ENCODE measurements at places on chromosomes 12 and 14.
A peak's percentile ranks its signal among the peaks of the same experiment; 100 is the strongest.

DNA sequence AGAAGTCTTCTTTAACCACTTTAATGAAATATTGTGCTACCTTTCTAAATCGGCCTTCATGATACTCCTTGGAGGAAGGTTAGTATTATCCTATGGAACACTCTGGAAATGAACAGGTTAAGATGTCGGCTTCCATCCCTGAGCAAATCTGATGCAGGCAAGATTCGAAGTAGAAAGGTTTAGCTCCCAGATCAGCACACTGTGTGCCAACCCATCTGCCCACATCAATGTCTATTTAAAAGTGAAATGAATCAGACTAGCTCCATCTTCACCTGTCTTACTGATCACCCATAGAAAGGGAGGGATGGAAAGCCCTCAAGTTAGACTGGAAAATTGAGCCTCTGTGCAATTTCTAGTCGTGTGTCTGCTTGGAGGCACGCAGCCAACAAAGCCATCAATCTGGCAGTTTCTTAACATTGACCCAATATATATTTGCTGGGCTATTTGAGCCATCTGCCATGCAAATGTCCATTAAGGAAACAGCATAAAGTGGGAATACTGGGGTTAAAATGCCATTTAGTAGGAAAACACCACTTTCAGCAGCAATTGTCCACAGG lies 506.1 kb downstream of the RMST start:
- no peak for DNase-seq

GRCh38 chr12:17609153-17609552 lies 480.8 kb downstream of the RERGL start:
- DNase-seq, result no peak

GRCh38 chr12:4830556-4831210 lies 79.0 kb upstream of the KCNA1 start:
- DNase-seq, result no peak

DNA sequence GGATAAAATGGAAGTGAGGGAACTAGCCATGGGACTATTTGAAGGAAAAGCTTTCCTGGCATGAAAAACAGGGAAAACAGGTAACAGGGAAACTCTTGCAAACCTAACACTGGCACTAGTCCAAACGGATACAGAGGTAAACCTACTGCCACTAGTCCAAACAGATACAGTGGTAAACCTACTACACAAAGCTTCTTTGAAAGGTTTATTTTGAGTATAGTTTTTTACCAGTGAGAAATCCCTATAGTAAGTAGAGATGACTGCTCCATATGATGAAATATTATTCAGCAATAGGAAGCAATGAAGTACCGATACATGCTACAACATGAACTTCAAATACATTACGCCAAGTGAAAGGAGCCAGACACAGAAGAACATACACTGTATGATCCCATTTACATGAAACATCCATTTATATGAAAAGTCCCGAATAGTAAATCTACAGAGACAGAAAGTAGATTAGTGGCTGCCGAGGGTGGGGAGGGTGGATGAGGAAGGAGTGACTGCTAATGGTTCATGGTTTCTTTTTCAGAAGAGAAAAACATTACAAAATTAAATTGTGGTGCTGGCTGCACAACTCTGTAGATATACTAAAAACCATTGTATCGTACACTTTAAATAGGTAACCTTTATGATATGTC lies 25.5 kb downstream of the SPTLC2 start:
- no peak for DNase-seq

GRCh38 chr12:130552483-130552996 lies 163.6 kb downstream of the RIMBP2 start:
- DNase-seq, result no peak

DNA sequence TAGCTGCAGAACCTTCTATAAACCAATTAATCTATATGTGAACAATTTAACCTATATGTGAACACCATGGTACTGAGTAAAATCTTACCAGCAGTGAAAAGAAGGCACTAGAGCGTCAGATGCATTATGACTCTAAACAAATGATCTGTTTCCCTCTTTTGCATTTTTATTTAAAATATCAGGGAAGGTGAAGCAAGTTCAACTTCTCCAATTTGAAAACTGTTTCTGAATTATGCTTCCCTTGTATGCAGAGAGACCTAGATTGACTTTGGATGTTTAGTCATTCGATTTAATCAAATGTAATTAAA lies 80.9 kb downstream of the DAD1 start:
- DNase-seq, result no peak

- peak; percentile 47 for DNase-seq
Observed at GRCh38 chr14:103078420-103078749, 5.6 kb upstream of the LBHD2 start.

DNA sequence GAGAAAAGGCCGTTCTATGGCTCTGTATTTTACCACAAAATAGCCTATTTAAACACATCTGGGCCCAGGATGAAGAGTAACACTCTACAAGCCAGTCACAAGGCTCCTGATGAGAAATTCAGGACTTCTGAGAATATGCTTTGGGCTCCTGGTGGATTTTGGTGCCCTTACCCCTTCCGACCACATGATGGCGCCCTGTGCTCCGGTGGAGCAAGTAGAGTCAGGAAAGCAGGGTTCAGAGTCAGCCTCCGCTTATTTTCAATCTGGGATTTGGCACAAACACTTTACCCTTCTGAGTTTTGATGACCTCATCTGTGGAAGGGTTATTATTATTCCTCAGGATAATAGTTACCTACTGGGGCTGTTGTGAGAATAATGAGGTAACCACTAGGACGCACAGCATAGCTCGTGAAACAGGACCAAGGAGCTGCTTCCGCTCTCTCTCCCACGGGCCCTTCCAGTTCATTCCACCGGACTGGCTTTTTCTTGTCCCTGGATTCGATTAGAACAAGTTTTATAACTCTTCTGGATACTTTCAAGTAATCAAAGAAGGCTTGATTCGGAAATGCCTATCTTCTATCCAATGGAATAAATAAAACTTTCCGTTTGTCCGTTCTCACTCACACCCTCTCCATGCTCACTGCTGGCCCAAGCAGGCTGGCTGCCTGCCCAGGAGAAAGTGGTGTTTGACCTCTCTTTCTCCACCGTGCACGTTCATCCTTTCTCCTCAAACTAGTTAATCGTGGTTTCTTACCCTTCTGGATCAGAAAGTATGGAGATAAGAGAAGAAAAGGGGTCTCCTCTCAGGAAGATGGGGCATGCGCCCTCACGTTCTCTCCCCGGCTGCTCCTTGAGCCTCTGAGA lies 104.6 kb downstream of the GALC start:
- no peak for DNase-seq

DNA sequence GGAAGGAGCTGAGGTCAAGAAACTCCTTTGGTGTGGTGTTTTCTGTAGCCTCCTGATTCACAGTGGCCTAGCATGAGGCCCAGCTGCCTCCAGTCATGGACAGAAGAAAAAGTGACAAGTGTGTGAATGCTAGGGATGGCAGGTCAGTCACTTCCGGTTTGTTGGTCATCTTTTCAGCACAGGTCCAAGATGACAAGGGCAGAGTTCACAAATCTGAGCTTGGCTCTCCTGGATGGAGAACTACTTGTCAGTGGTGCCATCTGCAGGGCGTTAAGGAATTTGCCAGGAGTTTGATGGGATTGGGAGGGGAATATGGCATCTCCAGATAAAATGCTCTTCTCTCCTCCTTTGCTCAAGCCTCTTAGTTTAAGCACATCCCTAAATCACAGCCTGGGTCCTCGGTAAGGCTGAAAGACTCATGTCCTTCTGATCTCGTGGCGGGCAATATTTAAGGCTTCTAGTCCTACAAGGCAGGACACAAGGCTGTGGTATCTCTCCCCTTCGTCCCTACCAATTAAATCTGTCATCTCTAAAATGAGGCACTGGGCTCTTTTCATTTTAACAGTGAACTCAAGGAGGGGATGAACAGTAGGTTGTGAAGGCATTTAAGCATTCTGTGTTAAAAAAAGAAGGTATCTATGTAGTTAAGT lies 10.0 kb downstream of the TUBA1B start:
- no peak for DNase-seq

DNA sequence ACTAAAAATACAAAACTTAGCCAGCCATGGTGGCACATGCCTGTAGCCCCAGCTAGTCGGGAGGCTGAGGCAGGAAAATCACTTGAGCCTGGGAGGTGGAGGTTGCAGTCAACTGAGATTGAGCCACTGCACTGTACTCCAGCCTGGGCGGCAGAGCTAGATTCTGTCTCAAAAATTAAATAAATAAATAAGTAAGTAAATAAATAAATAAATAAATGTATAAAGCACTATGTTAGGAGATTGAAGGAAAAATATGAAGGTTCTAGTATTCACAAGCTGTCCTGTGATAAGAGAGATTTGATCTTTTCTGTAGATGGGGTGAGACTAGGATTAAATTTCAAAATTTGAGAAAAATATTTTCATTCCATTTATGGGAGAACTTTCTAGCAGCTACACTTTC lies 5.7 kb downstream of the DNAJC22 start:
- no peak for DNase-seq

DNA sequence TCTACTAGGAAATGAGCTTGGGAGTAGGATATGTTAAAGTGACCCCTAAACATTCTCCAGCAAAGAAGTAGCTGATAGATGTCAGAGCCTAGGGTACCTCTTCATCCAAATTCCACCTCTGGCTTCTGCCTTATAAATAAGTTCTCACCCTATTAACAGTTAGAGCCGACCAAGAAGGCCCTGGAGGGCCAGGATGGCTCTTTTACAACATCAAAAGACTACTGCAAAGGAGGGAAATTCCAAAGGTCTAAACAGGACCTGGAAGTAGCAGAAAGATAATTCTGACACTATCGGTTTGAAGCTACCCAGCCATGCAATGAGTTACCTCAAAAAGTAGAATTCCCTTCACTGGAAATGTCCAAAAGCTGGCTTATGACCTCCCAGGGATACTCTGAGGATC lies 90.0 kb downstream of the PPM1H start:
- no peak for DNase-seq

DNA sequence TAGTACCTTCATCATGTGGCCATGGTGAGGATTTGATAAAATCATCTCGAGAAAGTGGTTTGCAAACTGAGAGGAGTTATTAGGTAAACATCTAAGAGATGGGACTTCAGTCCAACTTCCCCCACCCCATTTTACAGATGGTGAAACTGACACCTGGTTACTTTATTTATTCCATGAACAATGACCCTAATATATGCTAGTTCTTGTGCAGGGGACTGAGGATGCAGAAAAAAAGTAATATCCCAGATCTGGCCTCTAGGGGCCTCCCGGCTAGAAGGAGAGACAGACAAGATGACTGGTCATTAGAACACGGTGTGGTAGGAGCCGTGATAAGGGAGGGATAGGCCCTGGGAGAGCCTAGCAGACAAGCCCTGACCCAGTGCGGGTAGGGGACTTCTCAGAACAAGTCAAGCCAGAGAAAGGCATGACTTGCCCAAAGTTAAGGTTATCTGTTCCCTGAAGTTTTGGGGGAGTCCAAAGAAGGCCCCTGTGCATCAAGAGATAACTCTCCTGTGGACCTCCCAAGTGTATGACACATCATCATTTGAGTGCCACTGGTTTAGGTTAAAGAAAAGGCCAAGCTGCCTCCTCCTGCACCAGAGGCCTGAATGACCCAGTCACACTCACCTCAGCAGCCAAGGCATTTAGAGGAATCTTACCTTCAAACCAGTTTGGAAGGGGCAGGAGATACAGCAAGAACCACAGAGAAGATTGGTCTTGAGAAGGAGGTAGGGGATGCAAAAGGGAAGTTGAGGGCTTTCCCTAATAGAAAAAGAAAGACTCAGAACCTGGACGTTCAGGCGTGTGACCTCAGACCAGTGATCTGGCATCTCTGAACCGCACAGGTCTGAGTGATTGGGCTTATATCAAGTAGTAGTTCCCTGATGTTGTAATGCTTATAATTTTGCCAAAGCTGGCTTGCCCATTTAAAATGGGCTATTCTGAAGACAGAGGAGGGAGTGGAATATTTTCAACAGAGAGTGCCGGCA lies 1.6 kb downstream of the CMKLR1 start:
- no peak for DNase-seq

GRCh38 chr14:68594737-68595380 lies 198.0 kb downstream of the ZFP36L1 start:
- DNase-seq, result no peak

GRCh38 chr12:108840605-108841332 lies 16.6 kb downstream of the SSH1 start:
- DNase-seq, result no peak

- DNase-seq, result no peak
Observed at GRCh38 chr12:103093499-103094106, 136.1 kb downstream of the ASCL1 start.

DNA sequence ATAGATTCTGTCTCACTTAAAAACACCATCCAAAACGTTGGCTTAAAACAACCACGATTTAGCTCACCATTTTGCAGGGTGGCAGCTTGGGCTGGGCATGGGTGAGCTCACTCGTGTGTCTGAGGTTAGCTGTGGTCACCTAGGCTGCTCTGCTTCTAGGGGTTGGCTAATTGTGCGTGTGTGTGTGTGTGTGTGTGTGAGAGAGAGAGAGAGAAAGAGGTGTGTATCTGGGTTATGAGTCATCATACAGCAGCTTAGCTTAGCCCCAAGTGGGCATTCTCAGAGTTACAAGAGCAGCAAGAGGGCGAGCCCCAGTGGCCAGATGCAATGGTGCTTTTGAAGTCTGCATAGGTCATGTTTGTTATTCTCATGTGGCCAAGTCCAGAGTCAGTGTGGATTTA lies 6.0 kb downstream of the FBXW8 start:
- peak; percentile 56 for DNase-seq

GRCh38 chr12:89697296-89697695 lies 11.3 kb downstream of the ATP2B1 start:
- no peak for DNase-seq

DNA sequence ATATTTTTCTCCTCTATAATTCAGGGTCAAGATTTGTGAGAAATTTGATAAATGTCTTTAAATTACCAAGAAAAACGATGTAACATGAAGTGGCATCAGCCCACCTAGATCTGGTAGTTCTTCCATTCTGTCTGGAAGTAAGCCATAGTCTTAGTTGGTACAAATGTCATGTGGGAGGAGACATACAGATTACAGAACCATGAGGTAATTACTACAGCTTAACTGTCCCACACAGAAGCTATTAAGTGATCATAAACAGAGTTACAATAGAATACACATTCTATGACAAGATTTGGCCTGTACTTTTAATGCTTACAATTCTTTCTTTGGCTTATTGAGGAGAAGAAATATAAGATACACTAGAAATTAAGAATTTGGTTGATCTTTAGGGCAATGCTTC lies 13.7 kb upstream of the SIX1 start:
- no peak for DNase-seq

GRCh38 chr14:75301666-75302325 lies 23.2 kb downstream of the FOS start:
- no peak for DNase-seq

GRCh38 chr12:91406920-91407341 lies 224.3 kb upstream of the DCN start:
- DNase-seq, result no peak

GRCh38 chr14:66254038-66254437 lies 232.1 kb upstream of the CCDC196 start:
- DNase-seq, result no peak

DNA sequence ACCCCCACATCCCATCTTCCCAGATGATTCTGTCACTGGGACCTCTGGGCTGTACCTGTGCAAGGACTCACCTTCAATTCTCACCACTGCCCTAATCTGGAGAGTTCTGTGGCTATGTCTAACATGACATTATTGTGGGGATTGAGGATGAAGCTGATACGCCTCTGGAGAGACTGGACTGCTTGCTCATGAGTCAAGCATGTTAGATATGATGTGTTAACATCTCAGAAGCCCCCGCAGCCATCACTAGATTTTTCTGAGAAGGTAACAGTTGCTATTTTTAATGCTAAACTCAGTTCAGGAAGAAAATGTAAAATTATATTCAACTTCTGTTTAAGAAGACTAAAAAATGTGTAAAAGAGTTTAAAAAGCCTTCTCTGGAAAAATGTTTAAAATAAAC lies 25.7 kb downstream of the JKAMP start:
- no peak for DNase-seq

- DNase-seq, result no peak
Observed at GRCh38 chr12:103816663-103817062, 24.4 kb downstream of the NT5DC3 start.

GRCh38 chr12:124764870-124765580 lies 98.6 kb downstream of the SCARB1 start:
- no peak for DNase-seq

All from stimulated activated CD8-positive, alpha-beta memory T cell treated with anti-CD3 and anti-CD28 coated beads, Interleukin-4, amount 100 ng/mL, for 4 hours (primary cell).